ENCODE measurements at places on chromosomes 2 and 18.

- DNase-seq: no peak
Measured at GRCh38 chr2:23414871-23415270, 29.9 kb downstream of the KLHL29 start.

GRCh38 chr2:189515264-189515663 lies 65.3 kb downstream of the SLC40A1 start:
- DNase-seq: no peak

- DNase-seq: no peak
Measured at GRCh38 chr2:235545339-235546150, 51.7 kb downstream of the AGAP1 start.

GRCh38 chr18:64752707-64753106 lies 603.8 kb upstream of the LINC00305 start:
- DNase-seq: no peak
